ENCODE measurements at places on chromosomes 3 and 15.

- DNase-seq, result peak; percentile 88
Measured at GRCh38 chr15:89383365-89384175, 48.9 kb upstream of the POLG start.

GRCh38 chr15:100055821-100056220 lies 286.0 kb downstream of the ADAMTS17 start:
- no peak for DNase-seq

DNA sequence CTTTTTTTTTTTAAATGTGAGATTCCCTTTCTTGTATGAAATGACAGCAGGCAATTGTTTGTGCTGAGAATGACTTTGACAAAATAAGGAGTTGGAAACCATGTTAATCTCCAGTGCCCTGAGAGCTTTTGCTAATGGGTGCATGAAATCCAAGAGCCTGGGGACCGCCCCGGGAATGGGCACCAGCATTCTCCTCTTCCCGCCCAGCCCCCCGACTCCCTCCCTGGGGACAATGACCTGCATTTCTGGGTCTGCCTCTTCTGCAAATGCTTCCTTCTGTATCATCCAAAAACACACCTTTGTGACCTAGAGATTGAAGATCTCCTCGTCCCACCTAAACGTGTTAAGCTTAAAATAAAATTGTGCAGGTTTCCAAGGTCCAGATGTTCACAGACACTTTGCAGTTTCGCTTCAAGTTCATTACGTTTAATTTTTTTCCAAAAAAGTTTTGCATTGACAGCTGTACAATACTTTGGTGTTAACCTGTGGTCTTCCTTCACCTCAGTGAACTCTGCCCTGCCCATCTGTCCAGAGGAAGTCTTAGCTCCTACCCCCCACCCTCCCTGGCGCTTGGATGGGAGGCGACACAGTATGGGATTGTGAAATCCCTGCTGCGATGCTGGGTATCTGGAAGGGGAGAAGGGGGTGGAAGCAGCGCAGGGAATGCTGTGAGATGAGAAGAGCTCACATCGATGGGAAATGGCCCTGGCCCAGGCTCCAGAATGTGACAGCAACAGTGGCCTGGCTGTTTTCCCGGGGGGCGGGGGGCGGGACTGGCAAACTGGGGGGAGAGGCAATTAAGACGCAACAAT lies 50.1 kb downstream of the TLE3 start:
- no peak for DNase-seq

- DNase-seq, result peak; percentile 69
Measured at GRCh38 chr3:38165722-38166387, 518 bp downstream of the OXSR1 start.

GRCh38 chr15:99703603-99704443 lies 29.4 kb downstream of the LYSMD4 start:
- no peak for DNase-seq

- DNase-seq, result no peak
Measured at GRCh38 chr3:39186692-39187151, 5.7 kb downstream of the XIRP1 start.

- no peak for DNase-seq
Measured at GRCh38 chr3:38643090-38643489, 6.4 kb downstream of the SCN5A start.

DNA sequence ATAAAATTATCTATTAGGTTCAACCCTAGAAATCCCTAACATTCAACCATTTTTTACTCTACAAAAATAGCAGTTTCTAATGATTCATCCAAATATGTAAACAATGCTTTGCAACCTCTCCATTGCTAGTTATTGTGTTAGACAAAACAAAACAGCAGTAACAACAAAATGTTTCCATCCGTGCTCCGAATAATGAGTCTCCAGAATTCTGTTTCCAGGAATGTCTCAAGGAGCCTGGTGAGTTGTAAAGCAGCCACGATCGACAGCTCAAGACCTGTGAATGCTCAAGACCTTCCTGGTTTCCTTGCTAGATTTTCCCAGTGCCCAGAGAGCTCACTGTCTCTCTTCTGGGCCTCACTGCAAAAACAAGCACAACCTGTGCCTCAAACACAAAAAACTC lies 49.9 kb downstream of the CHRD start:
- no peak for DNase-seq

GRCh38 chr3:170903123-170903522 lies 5.3 kb downstream of the EIF5A2 start:
- no peak for DNase-seq

DNA sequence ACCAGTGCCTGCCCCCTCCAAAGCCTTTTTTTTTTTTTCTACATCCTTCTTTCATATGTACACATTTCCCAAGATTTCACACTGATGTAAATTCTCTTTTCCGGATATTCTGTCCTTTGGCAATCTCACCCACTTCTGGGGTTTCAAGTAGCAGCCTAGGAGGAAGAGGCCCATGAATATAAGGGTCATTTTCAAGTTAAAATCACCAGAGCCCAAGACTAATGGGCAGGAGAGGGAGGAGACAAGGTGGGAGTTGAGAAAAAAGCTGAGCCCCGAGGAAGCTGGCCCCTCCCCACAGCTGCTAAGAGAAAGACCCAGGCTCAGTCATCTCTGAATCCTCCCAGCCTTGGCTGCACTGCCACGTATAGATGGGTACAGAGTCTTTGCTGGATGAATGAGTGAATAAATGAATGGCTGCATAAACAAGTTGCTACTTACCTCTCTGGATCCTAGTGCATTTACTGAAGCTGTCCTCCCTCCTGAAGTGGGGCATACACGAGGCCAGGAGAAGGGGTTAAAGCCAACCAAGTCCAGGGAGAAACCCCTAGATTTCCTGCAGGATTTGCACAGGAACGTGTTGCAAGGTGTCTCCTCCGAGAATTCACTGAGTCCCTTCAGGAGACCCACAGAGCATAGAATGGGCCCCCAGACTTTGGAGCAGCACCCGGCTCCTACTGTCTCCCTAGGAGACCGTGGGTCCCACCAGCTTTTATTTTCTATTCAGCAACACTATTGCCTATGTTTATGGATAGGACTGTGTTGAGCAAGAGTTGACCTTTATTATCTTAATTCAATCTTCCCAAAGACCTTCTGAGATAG lies 100.8 kb upstream of the LIPC start:
- no peak for DNase-seq

GRCh38 chr3:48982686-48983085 lies 7.4 kb upstream of the P4HTM start:
- DNase-seq, result no peak
